CD4-positive, alpha-beta T cell (primary cell): ENCODE measurements at places on chromosomes 6 and 20. TPM values are rescaled to one million over a fixed set of nuclear protein-coding genes. Genes with fewer than 3 reads are reported as not detected.
A peak's percentile ranks its signal among the peaks of the same experiment; 100 is the strongest.

The RSPO3 gene
- total RNA-seq = not detected

DNA sequence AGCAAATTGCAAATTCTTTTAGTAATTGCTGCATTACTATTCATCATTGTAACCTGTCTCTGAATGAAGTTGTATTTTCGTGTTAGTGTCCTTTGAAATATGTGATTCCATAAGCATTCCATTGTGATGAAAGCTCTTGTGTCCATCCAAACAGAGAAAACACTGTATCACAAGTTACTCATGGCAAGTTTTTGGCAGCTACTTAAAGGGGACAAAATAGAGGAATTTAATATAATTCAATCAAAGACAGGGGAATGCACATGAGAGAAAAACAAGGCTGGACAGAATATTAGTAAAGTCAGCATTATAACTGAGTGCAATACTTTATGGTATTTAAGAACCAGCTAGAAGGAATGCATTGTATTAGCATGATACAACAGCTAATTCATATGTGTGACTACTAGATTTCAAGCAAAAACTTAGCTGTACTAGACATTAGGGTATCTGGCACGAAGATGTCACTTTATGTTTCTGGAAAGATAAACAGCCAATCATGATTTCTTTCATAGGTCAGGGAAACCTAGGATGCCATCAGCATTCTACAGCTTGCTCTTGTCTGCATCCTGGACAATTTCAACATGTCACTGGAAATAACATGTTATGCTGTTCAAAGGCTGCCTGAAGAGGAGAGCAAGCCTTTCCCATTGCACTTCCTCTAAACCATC, 270.6 kb upstream of the MARCKS start:
- H3K4me3 ChIP-seq = no peak overlapping the region
- H3K27me3 ChIP-seq = no peaks in the 10 kb centered on the region
- H3K27ac ChIP-seq = no peak overlapping the region
- H3K4me1 ChIP-seq = no peaks in the 10 kb centered on the region
- no peaks in the 10 kb centered on the region for H3K36me3 ChIP-seq

- no peak overlapping the region for H3K27ac ChIP-seq
- no peak for DNase-seq
- H3K4me1 ChIP-seq = peaks cover 17% of the 10 kb centered on the region
- H3K27me3 ChIP-seq = peaks cover 13% of the 10 kb centered on the region
- no peaks in the 10 kb centered on the region for H3K36me3 ChIP-seq
- H3K4me3 ChIP-seq = peak overlapping the region; percentile 69
These were observed 51.0 kb downstream of the SSR1 start for GRCh38 chr6:7261852-7262461.

GRCh38 chr6:158624684-158625682, 19.6 kb downstream of the DYNLT1 start:
- no peaks in the 10 kb centered on the region for H3K27me3 ChIP-seq
- H3K36me3 ChIP-seq = peaks cover 90% of the 10 kb centered on the region
- no peak for DNase-seq
- no peaks in the 10 kb centered on the region for H3K4me1 ChIP-seq
- no peak overlapping the region for H3K4me3 ChIP-seq
- no peak overlapping the region for H3K27ac ChIP-seq

DNA sequence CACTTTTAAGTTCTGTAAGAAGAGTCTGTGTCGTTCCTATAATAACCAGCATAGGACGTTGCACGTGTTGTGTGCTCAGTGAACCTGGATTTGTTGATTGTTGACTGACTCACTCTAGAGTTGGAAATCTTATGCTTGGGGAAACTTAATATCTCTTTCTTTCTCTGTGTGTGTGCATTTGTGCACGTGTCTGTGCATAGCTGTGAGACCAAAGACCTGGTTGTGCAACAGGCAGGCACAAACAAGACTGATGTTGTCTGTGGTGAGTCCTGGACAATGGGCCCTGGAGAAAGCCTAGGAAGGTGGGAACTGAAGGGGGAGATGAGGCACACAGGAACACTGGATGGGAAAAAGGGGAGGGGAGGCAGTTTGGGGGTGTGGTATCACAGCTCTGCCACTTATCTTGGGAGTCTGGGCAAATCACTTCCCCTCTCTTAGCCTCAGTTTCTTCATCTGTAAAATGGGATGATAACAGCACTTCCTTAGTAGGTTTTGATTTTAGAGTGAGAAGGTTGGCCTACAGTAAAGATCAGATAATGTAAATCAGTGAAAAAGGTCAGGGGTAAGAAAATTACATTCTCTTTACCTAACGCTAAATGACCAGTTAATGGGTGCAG, 8.4 kb downstream of the CD40 start:
- no peak overlapping the region for H3K27ac ChIP-seq
- H3K4me1 ChIP-seq = no peaks in the 10 kb centered on the region
- H3K36me3 ChIP-seq = no peaks in the 10 kb centered on the region
- no peak overlapping the region for H3K4me3 ChIP-seq
- no peak for DNase-seq

The CD93 gene
- total RNA-seq = 1.1 TPM

- peaks cover 15% of the 10 kb centered on the region for H3K4me1 ChIP-seq
- no peak overlapping the region for H3K27ac ChIP-seq
- no peak for DNase-seq
- H3K27me3 ChIP-seq = peaks cover 37% of the 10 kb centered on the region
- no peak overlapping the region for H3K4me3 ChIP-seq
These were observed 3.9 kb downstream of the CDH22 start for GRCh38 chr20:46304361-46304760.

DNA sequence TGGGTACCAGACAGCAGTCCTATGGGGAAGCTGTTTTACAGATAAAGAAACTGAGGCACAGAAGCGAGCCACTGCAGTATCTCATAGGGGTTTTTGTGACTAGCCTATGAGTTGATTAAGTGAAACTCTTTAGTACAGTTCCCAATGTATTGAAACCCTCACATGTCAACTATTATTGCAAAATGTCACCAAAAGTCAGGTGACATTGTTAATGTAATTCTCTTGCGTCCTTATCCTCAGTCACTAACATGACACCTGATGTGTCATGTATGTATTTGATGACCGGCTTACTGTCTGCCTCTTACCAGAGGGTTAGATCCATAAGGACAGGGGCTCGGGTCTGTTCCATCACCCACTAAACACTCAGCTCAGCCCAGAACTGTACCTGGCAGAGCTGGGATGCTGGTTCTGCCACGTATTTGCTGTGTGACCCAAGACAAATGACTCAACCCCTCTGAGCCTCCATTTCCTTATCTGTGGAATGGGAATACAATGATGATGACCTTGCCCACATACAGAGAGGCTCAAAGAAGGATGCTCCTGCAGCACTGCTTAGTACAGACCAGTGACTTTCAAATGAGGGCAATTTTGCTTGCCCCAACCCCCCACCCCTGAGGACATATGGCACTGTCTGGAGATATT, 32.9 kb downstream of the PREX1 start:
- peaks cover 72% of the 10 kb centered on the region for H3K4me1 ChIP-seq
- H3K4me3 ChIP-seq = no peak overlapping the region
- H3K36me3 ChIP-seq = peaks cover 13% of the 10 kb centered on the region
- no peak overlapping the region for H3K27ac ChIP-seq

The HSF2 gene
- total RNA-seq = 41.8 TPM

DNA sequence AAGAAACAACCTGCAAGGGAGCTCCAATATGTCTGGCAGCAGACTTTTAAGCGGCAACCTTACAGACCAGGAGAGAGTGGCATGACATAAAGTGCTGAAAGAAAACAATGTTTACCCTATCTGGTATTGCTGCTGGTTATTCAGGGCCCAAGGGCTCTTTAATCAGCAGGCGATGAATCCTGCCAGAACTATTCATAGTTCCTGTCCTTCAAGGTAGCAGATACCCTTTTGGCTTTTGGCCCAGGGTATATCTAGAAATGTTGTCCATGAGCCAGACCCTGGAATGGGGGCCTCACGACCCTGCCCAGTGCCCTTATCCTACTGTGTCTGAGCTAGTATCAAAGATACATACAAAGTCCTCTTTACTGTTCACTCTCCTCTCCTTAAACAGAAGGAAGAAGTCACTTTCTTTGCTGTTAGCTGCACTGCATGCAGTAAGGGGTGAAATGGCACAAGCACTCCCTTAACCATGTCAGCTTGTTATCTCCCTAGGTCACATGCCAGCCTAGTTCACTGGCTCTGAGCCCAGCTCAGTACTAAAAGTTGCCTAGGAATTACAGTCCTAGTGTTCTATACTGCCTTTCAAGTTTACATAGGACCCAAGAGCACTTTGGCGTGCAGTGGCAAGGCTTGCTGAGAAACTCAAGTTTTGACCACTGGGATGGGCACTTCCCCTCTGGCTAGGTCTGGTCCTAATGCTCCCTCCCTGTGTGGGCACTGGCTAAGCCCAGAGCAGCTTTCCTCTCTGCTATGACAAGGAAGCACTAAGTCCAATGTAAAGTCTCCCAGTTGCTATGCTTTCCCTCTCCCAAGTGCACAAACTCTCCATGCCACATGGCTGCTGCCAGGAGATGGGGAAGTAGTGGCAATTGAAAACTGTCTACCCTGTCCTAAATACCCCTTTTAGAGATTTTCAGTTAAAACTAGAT, 122.0 kb downstream of the HTR1B start:
- H3K4me1 ChIP-seq = no peaks in the 10 kb centered on the region
- no peak overlapping the region for H3K27ac ChIP-seq
- H3K27me3 ChIP-seq = no peaks in the 10 kb centered on the region
- no peaks in the 10 kb centered on the region for H3K36me3 ChIP-seq
- no peak overlapping the region for H3K4me3 ChIP-seq

- H3K36me3 ChIP-seq = peaks cover 71% of the 10 kb centered on the region
- DNase-seq = no peak
- no peaks in the 10 kb centered on the region for H3K27me3 ChIP-seq
- H3K4me1 ChIP-seq = no peaks in the 10 kb centered on the region
- no peak overlapping the region for H3K27ac ChIP-seq
These were observed 13.3 kb upstream of the MAP7 start for GRCh38 chr6:136563386-136564152.

GRCh38 chr6:166632731-166633130, 5.7 kb upstream of the RPS6KA2 start:
- H3K4me3 ChIP-seq = no peak overlapping the region
- peaks cover 13% of the 10 kb centered on the region for H3K4me1 ChIP-seq
- peaks cover 9% of the 10 kb centered on the region for H3K27me3 ChIP-seq
- no peak overlapping the region for H3K27ac ChIP-seq

DNA sequence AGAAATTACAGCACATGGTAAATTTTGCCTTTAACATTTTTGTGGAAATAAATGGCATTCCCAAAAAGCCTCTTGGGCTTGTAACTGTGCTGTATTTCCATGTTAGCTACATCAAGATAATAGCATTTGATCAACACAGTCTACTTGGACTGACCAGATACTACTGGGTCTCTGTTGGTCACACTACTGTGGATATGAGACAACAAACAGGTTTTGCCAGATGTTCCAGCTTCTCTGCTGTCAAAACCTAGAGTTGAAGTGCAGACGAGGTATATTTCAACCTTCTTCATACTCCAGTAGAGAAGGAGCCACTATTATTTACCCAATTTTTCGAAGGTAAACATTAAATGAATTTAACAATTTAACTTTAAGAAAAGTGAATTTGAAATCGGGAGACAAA, 284.7 kb upstream of the CITED2 start:
- no peak overlapping the region for H3K27ac ChIP-seq
- no peak for DNase-seq
- no peaks in the 10 kb centered on the region for H3K4me1 ChIP-seq
- H3K4me3 ChIP-seq = no peak overlapping the region
- H3K27me3 ChIP-seq = no peaks in the 10 kb centered on the region

DNA sequence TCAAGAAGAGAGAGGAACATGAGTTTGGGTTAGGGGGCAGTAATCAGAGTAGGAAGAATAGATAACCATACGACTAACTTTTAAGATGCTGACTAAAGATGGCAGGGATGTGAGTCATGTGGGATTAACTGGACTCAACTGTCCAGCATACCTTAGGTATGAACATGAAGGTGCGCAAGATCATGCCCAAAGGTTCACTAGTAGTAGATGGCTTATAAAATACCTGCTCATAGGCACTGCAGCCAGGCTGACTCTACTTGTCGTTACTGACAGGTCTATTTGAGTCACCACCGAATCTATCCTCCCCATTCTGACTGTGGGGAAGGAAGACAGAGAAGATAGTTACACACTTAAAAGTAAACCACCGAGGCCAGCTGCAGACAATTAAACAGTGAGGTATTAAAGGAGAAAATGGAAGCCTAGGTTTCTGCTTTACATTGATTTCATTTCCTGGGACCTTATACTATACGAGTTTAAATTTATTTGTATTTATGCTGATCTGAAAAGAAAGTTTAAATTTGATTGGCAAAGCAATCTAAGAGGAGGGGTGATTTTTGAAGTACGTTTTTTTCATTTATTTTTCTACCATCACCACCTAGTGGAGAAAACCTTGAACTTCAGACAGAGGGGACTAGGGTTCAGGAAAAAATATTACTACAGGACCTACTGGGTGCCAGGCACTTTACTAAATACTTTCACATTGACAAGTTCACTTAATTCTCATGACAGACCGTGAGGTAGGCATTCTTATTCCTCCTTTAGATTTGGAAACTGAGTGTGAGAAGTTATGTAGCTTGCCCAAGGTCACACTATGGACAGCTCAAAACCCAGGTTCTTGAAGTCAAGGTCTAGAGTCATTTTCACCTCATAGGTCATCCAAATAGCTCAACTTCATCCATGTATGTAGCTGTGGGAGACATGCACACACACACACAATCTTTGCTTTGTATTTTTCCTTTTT, 4.0 kb upstream of the WRNIP1 start:
- H3K36me3 ChIP-seq = no peaks in the 10 kb centered on the region
- no peaks in the 10 kb centered on the region for H3K27me3 ChIP-seq
- peak overlapping the region; percentile 14 for H3K4me3 ChIP-seq
- DNase-seq = peak; percentile 58

- H3K36me3 ChIP-seq = no peaks in the 10 kb centered on the region
- no peaks in the 10 kb centered on the region for H3K27me3 ChIP-seq
- H3K4me1 ChIP-seq = no peaks in the 10 kb centered on the region
- H3K27ac ChIP-seq = no peak overlapping the region
These were observed 18.4 kb upstream of the RPN2 start for GRCh38 chr20:37160683-37161082.

GRCh38 chr6:148427333-148427732, 84.7 kb downstream of the SASH1 start:
- no peak for DNase-seq
- H3K4me1 ChIP-seq = no peaks in the 10 kb centered on the region
- H3K27ac ChIP-seq = no peak overlapping the region

GRCh38 chr6:130853555-130854183, 26.5 kb downstream of the SMLR1 start:
- H3K36me3 ChIP-seq = no peaks in the 10 kb centered on the region
- no peak overlapping the region for H3K4me3 ChIP-seq
- no peak for DNase-seq
- H3K27me3 ChIP-seq = no peaks in the 10 kb centered on the region
- no peak overlapping the region for H3K27ac ChIP-seq
- H3K4me1 ChIP-seq = peaks cover 4% of the 10 kb centered on the region

DNA sequence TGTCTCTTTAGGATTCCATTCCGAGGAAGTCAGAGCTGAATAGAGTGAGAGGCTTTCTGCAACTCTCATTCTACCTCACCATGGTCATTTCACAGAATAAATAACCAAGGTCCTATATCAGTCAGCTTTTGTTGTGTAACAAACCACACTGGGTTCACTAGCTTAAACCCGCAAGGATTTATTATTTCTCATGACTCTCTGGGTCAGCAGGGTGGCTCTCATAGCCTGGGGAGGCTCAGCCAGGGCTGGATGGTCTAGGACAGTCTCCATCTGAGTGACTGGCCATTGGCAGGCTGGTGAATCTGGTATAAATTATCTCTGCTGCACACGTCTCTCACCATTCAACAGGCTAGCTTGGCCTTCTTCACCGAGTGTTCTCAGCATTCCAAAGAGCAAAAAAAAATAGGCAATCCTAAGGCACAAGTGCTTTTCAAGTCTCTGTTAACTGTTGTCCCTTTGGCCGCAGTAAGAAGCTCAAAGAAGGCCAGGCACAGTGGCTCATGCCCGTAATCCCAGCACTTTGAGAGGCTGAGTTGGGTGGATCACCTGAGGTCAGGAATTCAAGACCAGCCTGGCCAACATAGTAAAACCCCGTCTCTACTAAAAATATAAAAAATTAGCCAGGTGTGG, 39.7 kb downstream of the ISM1 start:
- H3K36me3 ChIP-seq = no peaks in the 10 kb centered on the region
- no peaks in the 10 kb centered on the region for H3K27me3 ChIP-seq
- no peak overlapping the region for H3K4me3 ChIP-seq
- no peak overlapping the region for H3K27ac ChIP-seq
- DNase-seq = no peak
